ENCODE measurements at places on chromosomes 4 and X.

GRCh38 chrX:3563451-3563850, 150.0 kb downstream of the PRKX start:
- DNase-seq = no peak

- no peak for DNase-seq
These were observed 72.4 kb upstream of the PACRGL start for GRCh38 chr4:20627866-20628265.

- DNase-seq = no peak
These were observed 162.1 kb downstream of the CBR4 start for GRCh38 chr4:168847771-168848502.

GRCh38 chr4:21882051-21882839, 66.3 kb downstream of the KCNIP4 start:
- DNase-seq = no peak

DNA sequence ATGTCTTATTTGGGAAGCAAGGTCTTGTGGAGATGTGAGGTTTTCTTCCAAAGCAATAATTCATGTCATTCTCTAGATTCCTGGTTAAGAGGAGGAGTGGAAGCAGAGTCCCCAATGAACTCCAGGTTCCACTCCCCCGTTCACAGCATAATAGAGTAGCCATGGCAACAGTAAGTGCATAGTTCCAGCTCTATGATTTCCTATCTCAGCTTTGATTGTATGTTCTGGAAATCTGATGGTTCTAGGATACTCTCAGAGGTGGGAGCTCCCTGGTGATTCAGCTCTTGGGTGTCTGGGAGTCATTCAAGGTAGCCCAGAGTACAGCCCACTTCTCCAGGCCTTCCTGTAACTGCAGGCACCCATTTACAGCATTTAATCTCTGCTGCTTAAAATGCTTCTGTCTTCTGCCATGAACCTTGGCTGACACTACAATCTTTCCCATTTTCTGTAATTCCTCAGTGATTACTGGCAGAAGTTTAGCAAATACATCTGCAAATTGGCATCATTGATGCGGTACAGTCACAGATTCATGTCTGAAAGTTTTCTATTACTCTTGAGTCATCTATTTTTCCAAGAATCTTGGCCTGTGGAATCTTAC, 242.0 kb downstream of the MAPK10 start:
- no peak for DNase-seq

- no peak for DNase-seq
These were observed 116.7 kb downstream of the KLHL8 start for GRCh38 chr4:87103691-87104187.

- no peak for DNase-seq
These were observed 554.4 kb downstream of the ARAP2 start for GRCh38 chr4:35689870-35690269.

- no peak for DNase-seq
These were observed 17.1 kb upstream of the CT47C1 start for GRCh38 chrX:119055687-119056086.

- no peak for DNase-seq
These were observed 68.2 kb upstream of the FAM241A start for GRCh38 chr4:112076919-112077608.

- no peak for DNase-seq
These were observed 194.6 kb upstream of the KLF3 start for GRCh38 chr4:38469410-38469809.

GRCh38 chr4:30717208-30718020, 2.8 kb upstream of the PCDH7 start:
- no peak for DNase-seq

- no peak for DNase-seq
These were observed 1.0 kb downstream of the SHISA3 start for GRCh38 chr4:42398171-42398870.

DNA sequence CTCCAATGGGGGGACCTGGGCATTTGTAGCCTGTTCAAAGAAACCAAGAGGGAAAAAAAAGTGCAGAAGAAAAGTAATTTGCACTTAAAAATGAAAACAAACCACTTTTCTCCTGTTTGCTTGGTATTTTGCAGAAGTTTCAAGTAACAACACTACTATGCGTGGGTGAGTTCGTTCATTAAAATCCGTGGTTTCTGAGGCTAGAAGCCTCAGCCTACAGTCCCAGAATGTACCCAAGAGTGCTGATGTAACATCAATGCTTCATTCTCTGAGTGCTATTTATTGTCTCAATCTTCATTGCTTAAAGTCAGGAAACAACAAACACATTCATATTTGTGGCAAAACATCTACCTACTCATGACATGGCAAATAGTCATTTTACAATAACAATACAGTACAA, 29.2 kb downstream of the LGI2 start:
- no peak for DNase-seq

DNA sequence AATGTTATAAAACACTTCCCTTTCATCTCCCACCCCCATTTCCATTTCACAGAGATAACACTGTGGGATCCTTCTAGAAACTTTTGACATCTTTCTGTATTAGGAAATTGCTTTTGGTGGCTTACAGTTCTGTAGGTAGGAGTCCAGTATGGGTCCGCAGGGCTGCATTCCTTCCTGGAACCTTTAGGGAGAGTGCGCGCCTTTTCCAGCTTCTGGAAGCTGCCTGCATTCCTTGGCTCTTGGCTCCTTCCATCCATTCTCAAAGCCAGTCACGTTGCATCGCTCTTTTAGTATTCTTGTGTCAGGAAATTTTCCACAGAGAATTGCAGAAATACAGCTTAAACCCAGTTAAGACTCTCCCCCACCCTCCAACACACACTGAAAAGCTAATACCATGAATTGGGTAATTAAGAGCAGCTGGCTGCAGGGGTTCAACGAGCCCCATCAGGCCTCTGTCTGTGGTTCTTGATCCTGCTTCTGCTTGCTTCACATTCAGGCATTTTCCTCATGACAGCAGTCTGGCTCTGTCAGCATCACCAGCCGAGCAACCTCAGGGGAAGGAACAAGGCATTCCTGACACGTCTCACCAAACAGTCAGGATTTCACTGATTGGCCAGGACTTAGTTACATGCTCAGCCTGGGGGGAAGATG, 48.8 kb downstream of the SEPTIN11 start:
- no peak for DNase-seq

DNA sequence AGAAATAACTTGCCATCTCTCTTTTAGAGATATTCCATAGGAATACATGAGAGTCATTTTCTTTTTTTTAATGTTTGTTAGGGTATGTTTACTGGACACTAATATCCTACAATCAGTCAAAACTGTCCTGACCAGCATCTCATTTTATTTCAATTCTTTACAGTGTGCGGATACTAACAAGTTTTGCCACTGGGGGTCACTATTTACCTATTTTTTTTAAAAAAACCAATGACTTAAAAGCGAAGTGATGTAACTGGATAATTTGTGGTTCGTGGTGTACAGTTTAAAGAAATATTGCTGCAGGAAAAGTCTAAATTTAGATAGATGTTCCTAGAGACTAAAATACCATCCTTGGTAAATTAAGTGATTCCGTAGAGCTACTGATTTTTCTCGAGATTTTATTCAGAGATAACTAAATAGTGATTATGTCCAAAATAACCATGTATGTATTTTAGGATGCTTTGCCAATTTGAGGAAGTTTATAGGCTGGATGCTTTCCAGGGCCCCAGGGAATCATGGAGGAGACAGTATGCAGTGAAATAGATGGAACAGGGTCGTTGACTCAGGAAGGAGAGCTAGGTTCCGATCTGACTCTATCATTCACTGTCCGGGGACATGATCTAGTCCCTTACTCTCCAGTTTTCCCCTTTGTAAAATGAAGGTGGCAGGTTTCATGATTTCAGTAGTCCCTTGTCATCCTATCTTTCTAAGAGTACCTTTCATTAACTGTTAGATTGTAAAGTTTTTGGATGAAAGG, 34.0 kb upstream of the GNPDA2 start:
- no peak for DNase-seq

- no peak for DNase-seq
These were observed 73.3 kb downstream of the TSPAN7 start for GRCh38 chrX:38634665-38635064.

DNA sequence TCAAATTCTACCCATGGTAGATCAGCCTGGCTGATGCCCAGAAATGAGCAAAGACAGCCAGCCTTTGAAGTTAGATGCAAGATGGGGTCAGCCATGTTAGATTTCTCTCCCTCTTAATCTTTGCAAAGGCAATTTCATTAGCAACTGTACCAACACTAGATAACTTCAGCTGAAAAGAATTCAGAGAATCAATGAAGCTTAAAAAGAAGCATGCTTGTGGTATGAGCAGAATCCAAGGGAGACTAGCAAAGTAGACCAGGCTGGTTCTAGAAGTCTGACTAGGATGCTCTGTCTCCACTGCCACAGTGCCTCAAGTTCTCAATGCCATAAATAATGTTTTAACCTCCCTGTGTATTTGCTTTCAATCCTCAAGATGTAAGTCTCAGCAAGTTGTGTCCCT, 247.3 kb downstream of the SLC7A11 start:
- no peak for DNase-seq

GRCh38 chr4:65437102-65437501, 233.2 kb downstream of the EPHA5 start:
- DNase-seq = no peak

DNA sequence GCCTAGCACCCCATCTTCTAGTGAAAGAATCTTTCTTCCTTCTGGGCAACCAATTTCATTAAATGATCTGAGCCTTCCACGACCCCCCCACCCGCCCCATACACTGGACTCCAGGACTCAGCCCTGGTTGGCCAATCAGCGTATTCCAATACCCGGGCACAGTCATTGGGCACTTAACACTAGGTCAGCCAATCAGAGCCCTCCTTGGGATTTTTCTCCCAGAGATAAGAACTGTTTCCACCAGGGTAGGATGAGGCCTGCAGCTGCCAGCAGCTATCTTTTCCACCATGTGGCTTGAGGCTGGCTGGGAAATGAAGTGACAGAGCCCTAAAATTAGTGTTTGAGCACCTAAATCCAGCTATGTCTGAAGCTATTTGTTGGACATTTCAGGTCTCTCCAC, 418.8 kb downstream of the BCOR start:
- DNase-seq = no peak

- no peak for DNase-seq
These were observed 595.1 kb downstream of the STPG2 start for GRCh38 chr4:97548186-97548585.

DNA sequence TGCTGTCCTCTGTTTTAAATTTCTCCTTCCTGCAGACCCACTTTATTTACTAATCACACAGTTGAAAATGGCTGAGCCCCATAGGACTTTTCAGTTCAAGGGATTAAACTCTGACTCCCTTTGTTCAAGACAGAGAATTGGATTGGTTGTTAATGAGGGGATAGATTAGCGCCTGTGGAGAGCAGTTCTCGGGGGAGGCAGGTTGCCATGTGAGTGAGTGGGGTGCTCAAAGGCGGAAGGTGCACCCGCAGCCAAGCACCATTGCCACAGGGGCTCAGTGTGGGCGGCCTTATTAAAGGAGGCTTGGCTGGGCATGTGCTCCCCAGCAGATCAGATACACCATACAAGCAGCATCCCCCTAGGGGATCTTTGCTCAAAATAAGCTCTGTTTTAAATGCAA, 7.9 kb upstream of the CBR4 start:
- no peak for DNase-seq

- no peak for DNase-seq
These were observed 210.4 kb upstream of the HCCS start for GRCh38 chrX:10900585-10901289.

DNA sequence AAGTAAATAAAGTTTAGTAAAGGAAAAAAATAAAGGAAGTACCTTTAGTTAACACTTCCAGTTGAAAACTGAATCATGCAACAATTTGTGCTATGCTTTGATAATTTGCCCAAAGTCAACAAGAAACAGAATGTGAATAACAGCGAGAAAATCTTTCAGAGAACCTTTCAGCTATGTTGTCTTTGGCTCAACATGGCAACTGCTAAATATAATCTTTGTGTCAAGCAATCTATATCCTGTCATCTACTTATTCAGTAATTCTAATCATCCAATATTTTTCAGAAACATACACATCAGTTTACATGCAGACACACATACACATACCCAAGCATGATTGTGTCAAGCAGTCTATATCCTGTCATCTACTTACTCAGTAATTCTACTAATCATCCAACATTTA, 136.0 kb upstream of the PABPC4L start:
- DNase-seq = no peak

- no peak for DNase-seq
These were observed 699.3 kb upstream of the ADGRL3 start for GRCh38 chr4:60500810-60501209.

GRCh38 chrX:54819201-54819600, 11.7 kb downstream of the MAGED2 start:
- no peak for DNase-seq
